ENCODE measurements at places on chromosomes 13 and 19.
A peak's percentile ranks its signal among the peaks of the same experiment; 100 is the strongest.

- DNase-seq = no peak
These were observed 1.4 kb downstream of the STK11 start for GRCh38 chr19:1206864-1207450.

DNA sequence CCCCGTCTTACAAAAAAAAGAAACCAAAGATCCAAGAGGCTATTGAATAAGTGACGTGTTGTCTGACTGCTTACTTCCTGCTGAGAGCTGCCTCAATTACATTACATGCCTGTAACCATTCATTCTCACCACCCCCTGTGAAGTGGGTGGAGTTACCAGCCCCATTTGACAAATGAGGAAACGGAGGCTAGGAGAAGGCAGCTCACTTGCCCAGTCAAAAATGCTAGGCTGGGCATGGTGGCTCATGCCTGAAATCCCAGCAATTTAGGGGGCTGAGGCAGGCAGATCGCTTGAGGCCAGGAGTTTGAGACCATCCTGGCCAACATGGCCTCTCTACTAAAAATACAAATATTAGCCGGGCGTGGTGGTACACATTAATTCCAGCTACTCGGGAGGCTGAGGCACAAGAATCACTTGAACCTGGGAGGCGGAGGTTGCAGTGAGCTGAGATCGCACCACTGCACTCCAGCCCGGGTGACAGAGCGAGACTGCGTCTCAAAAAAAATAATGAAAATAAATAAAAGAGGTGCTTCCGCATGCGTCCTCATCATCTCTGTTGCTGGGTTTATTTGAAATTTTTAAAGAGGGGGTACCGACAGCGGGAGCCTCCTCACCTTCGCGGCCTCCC lies 499 bp downstream of the LSM7 start:
- peak; percentile 86 for DNase-seq

GRCh38 chr19:48370955-48371354 lies 6.8 kb downstream of the SYNGR4 start:
- no peak for DNase-seq

DNA sequence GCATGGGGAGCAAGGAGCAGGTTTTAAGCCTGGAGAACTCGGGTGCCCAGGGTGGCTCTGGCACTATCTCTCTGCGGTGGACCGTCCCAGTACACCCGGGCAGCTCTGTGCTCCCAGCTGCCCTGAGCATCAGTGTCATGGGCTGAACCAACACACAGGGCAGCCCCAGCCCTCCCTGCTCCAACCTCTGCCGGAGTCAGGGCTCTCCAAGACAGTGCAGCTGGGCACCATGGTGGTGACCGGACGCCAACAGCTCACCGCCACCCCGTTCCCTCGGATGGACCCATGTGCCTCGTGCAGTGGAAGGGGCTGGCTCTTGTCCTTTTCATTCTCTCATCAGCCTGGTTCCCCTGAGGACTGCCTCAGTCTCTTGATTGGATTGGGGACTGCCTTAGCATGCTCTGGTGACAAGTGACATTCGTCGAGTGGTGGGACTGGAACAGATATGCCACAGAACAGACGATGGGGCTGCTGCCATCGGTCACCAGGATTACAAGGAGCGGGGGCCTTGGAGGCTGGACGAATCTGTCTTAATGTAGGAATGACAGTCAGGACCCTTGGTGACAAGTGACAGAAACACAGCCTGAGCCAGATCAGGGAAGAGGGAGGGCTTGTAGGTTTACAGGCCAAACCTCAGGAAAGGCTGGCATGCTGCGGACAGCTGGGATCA lies 25.7 kb upstream of the VSTM2B start:
- DNase-seq = no peak

DNA sequence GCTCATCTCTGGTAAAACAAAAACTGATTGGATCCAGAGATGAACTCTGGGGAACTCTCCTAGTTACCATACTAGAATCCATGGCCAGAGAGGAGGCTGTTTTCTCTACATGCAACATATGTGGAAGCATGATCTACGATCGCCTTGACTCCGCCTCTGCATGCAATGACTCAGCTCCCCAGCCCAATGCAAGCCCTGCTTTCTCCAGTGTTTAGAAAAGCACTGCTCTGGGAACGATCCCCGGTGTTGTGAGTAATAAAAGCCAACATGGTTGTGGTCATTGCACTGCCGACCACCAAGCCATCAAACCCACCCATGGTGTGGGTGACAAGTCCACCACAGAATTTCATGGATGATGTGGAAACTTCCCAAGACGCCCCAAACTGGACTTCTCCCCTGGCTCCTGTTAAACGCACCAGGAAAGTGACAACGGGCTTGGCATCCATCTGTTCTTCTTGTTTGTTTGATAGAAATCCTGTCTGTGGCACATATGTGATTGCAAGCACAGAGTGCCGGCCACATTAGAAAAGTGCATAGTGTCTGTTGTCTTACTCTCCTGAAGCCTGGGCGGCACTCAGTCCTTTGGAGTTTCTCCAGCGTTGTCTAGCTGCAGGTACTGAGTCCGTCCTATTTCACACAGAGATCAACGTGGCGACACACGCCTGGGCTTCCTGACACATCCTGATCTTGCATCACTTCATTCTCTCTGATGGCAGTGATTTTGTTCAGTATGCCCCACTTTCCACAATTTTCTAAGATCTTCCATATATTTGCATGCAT lies 36.4 kb upstream of the VSTM2B start:
- DNase-seq = peak; percentile 1

- DNase-seq = peak; percentile 45
These were observed 904.8 kb upstream of the PCDH20 start for GRCh38 chr13:62320129-62321108.

DNA sequence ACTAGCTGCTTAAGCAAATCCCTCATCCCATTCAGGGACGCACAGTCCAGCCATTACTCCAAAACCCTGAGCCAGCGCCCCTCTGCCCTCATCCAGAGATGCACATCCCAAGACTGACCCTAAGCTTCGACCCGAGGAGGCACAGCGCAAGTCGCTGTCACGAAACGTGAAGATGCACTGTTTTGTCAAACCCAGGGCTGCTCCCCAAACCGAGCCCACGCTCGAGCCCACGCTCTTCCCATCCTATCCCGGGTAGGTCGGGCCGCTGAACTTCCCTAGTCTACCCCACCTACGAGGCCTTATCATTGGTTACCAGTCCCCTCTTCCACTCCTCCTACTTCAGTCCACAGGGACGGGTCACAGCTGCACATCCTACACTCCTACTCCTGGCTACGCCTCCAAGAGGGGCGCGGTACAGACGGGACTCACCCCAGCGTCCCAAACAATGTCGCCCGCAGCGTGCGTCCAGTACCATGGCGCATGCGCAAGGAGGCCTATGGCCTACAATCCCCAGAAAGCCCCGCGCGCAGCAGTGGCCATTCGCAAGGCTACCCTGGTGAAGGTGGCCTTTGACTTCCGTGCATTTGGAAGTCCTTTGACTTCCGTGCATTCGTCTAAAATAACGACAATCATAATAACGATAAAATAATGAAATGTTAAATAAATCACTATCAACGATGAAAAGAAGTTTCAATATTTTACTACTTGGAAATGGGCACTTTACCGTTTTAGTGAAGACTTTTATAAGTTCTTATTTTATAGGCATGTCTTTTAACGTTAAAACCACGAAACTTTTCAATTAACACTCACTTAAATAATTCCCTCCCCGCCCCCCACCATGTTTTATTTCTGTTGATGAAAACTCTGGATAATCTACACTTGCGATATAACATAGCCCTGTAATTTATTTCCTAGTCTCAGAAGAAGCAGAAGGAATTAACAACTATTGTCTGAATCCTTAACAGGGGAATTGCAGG lies at the start of gene ZNF285:
TSS of gene ZNF285 (minus strand) at position 470 of the 977 bp plus-strand sequence. CDS start 4,395 bp downstream, outside the sequence.
- DNase-seq = peak; percentile 98

DNA sequence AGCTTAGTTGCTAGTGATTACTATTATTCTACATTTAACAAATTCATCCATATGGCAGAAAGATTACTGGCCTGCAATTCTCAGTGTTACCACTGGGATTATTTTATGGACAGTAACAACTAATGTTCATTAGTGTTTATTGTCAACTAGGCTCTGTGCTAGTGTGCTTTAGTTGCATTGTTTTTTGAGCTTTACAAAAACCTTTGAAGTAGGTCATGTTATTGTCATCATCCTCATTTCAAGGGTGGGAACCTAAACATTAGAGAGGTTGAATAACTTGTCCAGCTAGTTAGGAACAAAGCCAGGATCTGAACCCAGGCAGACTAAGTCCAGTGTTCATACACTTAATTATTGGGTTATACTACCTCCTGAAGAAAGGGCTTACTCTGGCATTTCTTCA lies 27.8 kb upstream of the TDRD3 start:
- peak; percentile 6 for DNase-seq

Data from GM03348 (cell line).